ENCODE measurements at places on chromosomes 5 and 9.

DNA sequence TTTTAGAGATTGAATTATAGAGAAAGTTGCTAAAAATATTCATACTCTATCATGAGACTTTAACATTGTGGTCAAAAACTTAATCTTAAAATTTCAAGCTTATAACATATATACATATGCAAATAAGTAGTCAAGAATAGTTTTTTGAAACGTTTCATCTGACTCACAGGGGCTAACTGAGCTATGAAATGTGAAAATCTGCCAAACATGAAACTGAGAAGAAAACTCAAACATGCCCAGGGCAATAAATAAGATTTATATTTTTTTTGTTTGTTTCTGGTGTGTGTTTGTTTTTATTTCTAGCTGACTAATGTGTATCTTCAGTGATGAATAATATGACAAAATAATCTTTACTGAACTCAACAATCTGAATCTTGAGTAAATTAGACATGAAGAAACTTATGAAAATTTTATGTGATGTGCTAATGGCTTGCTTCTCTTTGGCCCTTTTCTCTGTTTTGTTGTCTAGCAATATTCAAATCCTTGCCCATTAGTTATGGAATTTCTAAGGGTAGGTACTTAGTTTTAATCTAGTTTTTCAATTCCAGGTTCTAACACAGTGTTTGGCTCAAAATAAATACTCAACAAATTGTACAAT, 99.9 kb downstream of the FAM174A start:
- no peak for DNase-seq

DNA sequence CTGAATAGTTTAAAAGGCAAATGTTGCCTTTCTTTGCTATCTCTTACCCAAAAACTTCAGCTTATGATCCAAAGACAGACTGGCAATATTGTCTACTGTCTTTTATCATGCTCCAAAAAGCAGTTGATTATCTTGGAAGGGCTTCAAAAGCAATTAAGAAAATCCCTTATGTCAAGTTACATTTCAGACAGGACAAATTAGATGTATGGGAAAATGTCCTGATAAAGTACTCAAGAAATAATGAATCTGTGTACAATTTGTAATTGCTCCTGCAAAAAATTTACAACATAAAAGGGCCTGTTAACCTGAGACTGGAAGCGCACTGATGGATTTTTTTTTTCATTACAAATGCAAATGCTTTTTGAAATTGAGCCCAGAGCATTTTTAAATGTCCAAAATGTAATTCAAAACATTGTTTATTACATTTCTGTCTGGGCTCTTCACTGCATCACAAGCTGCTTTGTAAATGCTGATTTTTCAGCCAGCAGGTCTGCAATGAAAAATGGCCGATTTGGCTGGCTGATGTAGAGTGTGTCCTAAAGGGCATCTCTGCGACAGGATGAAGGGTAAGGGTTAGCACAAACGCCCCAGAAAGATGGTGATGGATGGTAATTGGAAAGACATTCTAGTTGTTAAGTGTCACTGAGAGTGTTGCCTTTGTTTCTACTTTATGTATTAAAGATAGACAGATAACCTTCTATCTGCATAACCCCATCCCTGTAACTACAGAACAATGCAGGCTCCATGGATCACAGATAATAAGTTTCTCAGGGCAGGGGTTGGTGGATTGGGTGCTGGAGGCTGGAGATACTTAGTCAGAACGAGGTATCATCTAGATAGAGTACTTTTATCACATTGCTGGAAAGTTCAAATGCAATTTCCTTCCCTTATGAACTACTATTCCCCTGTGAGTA, 27.0 kb downstream of the MAT2B start:
- no peak for DNase-seq

DNA sequence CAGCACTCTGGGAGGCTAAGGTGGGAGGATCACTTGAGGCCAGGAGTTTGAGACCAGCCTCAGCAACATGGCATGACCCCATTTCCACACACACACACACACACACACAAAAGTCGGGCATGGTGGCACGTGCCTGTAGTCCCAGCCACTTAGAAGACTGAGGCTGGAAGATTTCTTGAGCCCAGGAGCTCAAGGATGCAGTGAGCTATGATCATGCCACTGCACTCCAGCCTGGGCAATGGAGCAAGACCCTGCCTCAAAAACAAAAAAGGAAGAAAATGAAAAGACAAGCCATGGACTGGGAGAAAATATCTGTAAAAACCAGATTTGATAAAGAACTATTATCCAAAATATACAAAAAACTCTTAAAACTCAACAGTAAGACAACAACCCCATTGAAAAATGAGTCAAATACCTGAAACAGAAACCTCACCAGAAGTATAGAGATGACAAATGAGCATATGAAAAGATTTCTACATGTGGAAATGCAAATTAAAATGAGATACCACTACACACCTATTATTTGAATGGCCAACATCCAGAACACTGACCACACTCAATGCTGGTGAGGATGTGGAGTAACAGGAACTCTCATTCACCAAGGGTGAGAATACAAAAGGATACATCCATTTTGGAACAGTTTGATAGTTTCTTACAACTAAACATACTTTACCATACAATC, 24.7 kb downstream of the DNAJA1 start:
- DNase-seq = no peak

GRCh38 chr9:5425006-5425628, 12.6 kb downstream of the PLGRKT start:
- peak; percentile 37 for DNase-seq

GRCh38 chr9:133474215-133474614, 4.7 kb downstream of the SLC2A6 start:
- no peak for DNase-seq

GRCh38 chr9:98254228-98255060, 1.0 kb downstream of the TBC1D2 start:
- no peak for DNase-seq

- DNase-seq = no peak
Measured at GRCh38 chr5:177620560-177620959, 20.6 kb downstream of the B4GALT7 start.
